A549 treated with ZK216348 at 1 μM for 4 hours (cell line): ENCODE measurements at places on chromosomes 6 and 20. TPM values are rescaled to one million over a fixed set of nuclear protein-coding genes. Genes with fewer than 3 reads are reported as not detected.

Gene COL9A1
- 0.19 TPM in 1 of 5 replicates, not detected in the others for total RNA-seq

Gene RAD21L1
- total RNA-seq, result not detected in 5 replicates

Gene HTR1E
- not detected in 5 replicates for total RNA-seq

Gene PPP1R18
- total RNA-seq, result 40.2 to 47.9 TPM (median 43.5 TPM) in 5 replicates

Gene ERVFRD-1
- not detected in 5 replicates for total RNA-seq

Gene ZC3H12D
- total RNA-seq, result 0.09 to 0.23 TPM in 2 of 5 replicates, not detected in the others

Gene MYLK4
- 0.07 to 0.19 TPM (median 0.14 TPM) in 4 of 5 replicates, not detected in the other for total RNA-seq

Gene OARD1
- 18.8 to 21.9 TPM (median 19.9 TPM) in 5 replicates for total RNA-seq

Gene GPX5
- not detected in 5 replicates for total RNA-seq

Gene PAX1
- total RNA-seq, result 0.09 TPM in 1 of 5 replicates, not detected in the others

Gene MRAP2
- total RNA-seq, result 1.1 to 2.0 TPM (median 1.8 TPM) in 5 replicates

Gene PPIL6
- total RNA-seq, result 0.81 to 4.4 TPM (median 2.0 TPM) in 5 replicates

Gene VGLL2
- total RNA-seq, result not detected in 5 replicates

Gene GJA1
- total RNA-seq, result 47.2 to 79.8 TPM (median 68.1 TPM) in 5 replicates

Gene DEFB132
- not detected in 5 replicates for total RNA-seq

Gene SSTR4
- 0.17 to 0.35 TPM (median 0.25 TPM) in 4 of 5 replicates, not detected in the other for total RNA-seq

Gene AGER
- total RNA-seq, result 1.5 to 3.1 TPM (median 2.6 TPM) in 5 replicates

Gene ENPP3
- not detected in 5 replicates for total RNA-seq

Gene KIAA1755
- 0.08 to 0.24 TPM (median 0.17 TPM) in 5 replicates for total RNA-seq
